Keratinocyte (primary cell): ENCODE measurements at places on chromosomes 12 and 14. TPM values are rescaled to one million over a fixed set of nuclear protein-coding genes. Genes with fewer than 3 reads are reported as not detected.

DNA sequence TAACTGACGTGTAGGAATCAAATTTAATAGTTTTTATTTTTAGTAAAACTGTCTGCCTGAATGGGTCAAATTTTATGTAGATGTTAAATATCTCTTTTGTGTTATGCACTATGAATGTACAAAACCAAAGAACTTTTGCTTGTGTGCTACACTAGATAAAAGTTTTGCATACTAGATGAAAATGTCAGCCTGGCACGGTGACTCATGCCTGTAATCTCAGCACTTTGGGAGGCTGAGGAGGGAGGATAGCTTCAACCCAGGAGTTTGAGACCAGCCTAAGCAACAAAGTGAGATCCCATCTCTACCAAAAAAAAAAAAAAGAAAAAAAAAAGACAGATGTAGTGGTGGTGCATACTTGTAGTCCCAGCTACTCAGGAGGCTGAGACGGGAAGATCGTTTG is 11.1 kb downstream of the AEBP2 start:
- H3K36me3 ChIP-seq = no peaks in the 10 kb centered on the region
- H3K4me1 ChIP-seq = no peaks in the 10 kb centered on the region
- no peak overlapping the region for H3K27ac ChIP-seq
- no peak for DNase-seq
- no peak overlapping the region for H3K4me3 ChIP-seq

DNA sequence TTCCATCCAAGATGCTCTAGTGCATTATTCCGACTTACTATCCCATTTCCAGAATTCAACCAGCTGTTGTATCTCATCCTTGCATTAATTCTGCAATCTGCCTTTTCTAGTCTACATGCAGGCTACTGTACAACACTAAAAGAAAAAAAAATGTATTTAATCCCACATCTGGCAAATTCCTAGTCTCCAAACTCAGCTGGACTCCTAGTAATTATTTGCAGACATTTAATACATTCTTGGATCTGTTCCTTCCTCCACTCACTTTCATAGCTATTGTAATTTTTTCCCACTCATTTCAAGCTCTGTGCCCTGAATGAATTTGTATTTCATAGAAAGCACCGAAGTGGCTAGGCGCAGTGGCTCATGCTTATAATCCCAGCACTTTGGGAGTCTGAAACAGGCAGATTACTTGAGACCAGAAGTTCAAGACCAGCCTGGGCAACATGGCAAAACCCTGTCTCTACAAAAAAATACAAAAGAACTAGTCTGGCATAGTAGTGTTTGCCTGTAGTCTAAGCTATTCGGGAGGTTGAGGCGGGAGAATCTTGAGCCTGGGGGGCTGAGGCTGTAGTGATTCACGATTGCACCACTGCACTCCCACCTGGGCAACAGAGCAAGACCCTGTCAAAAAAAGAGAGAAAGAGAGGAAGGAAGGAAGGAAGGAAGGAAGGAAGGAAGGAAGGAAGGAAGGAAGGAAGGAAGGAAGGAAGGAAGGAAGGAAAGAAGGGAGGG is 39.5 kb upstream of the YAF2 start:
- no peaks in the 10 kb centered on the region for H3K27me3 ChIP-seq
- no peaks in the 10 kb centered on the region for H3K4me1 ChIP-seq
- no peaks in the 10 kb centered on the region for H3K36me3 ChIP-seq
- DNase-seq = no peak
- H3K27ac ChIP-seq = no peak overlapping the region

DNA sequence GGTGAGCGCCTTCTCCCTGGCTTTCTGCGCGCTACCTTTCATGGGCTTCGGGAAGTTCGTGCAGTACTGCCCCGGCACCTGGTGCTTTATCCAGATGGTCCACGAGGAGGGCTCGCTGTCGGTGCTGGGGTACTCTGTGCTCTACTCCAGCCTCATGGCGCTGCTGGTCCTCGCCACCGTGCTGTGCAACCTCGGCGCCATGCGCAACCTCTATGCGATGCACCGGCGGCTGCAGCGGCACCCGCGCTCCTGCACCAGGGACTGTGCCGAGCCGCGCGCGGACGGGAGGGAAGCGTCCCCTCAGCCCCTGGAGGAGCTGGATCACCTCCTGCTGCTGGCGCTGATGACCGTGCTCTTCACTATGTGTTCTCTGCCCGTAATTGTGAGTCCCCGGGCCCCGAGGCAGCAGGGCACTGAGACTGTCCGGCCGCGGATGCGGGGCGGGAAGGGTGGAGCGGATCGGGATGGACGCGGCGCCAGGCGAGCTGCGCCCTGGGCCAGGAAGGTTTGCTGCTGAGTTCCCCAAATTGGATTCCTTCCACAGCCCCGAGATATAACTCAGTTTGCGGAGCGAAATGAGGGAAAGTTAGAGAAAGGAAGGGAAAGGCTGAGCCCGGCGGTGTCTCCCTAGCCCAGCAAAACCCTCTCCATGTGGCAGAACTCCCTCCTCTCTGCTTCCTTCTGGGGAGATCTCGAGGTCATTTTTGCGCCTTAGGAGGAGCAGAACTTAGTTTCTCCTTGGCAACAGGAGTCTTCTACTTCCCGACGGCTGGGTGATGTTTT is 972 bp downstream of the PTGDR start:
- peaks cover 39% of the 10 kb centered on the region for H3K27me3 ChIP-seq
- H3K27ac ChIP-seq = no peak overlapping the region
- H3K36me3 ChIP-seq = no peaks in the 10 kb centered on the region
- peaks cover 5% of the 10 kb centered on the region for H3K4me1 ChIP-seq
- no peak overlapping the region for H3K4me3 ChIP-seq

DNA sequence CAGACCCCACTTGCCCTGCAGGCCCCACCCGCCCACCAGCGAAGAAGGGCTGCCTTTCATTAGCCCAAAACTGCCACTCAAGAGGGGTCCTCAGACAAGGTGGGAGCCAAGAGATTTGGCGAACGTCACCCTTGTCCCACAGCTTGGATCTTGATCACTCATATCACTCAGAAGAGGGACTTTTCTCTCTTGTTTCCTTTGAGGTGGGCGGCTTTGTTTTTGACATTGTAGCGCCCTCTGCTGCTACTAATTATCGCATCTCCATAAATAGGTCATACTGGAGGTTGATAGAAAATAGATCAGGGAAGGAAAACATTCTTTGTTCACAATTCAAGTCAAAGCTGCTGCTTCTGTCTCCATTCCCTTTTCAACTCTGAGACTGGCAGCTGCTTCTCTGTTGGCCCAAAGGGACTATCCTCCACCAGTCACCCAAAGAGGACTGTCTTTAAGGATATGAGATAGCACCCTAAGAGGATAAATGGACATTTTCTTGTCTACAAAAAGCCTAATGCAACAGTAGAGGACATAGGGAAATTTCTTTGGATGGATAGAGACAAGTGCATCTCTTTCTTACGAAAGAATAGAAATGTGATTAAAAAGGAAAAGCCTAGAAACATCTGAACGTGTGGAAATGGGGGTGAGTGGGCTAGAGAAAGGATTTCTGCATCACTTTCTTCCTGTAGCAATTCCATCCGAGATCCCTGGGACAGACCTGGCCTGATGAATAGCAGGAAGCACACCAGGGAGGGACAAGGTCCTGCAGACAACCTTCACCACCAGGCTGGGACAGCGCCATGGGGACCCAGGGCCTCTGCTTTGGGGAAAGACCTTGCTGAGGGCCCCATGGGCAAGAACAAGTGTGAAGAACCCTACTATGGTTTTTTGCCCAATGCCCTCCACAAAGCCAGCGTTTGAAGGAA is 115.8 kb downstream of the DAD1 start:
- H3K4me1 ChIP-seq = peaks cover 3% of the 10 kb centered on the region
- no peaks in the 10 kb centered on the region for H3K36me3 ChIP-seq
- H3K27ac ChIP-seq = no peak overlapping the region
- H3K4me3 ChIP-seq = no peak overlapping the region
- H3K27me3 ChIP-seq = no peaks in the 10 kb centered on the region

DNA sequence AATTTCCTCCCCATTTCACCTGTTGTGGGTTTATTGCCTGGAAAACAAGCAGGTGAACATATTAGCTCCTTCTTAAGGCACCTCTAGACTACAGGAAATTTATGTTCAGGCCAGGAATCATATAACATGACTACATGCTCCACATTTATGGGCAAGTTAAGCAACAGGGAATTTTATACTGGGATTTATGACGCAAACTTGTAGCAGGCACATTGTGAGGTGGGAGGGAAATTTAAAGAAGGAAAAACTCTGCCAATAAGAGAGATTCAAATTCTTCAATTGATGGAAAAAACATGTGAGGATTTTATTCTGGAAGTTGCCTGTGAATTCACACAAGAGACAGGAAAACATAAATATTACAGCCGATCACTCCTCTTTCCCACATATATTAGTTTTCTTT is 93.9 kb downstream of the TBC1D30 start:
- no peak overlapping the region for H3K4me3 ChIP-seq
- DNase-seq = no peak
- H3K27ac ChIP-seq = no peak overlapping the region
- H3K27me3 ChIP-seq = peaks cover 32% of the 10 kb centered on the region

GRCh38 chr14:58780185-58780584 is 142.4 kb downstream of the DACT1 start:
- H3K27ac ChIP-seq = no peak overlapping the region
- no peak for DNase-seq
- no peaks in the 10 kb centered on the region for H3K36me3 ChIP-seq
- H3K4me1 ChIP-seq = no peaks in the 10 kb centered on the region
- no peak overlapping the region for H3K4me3 ChIP-seq
- peaks cover 3% of the 10 kb centered on the region for H3K27me3 ChIP-seq

DNA sequence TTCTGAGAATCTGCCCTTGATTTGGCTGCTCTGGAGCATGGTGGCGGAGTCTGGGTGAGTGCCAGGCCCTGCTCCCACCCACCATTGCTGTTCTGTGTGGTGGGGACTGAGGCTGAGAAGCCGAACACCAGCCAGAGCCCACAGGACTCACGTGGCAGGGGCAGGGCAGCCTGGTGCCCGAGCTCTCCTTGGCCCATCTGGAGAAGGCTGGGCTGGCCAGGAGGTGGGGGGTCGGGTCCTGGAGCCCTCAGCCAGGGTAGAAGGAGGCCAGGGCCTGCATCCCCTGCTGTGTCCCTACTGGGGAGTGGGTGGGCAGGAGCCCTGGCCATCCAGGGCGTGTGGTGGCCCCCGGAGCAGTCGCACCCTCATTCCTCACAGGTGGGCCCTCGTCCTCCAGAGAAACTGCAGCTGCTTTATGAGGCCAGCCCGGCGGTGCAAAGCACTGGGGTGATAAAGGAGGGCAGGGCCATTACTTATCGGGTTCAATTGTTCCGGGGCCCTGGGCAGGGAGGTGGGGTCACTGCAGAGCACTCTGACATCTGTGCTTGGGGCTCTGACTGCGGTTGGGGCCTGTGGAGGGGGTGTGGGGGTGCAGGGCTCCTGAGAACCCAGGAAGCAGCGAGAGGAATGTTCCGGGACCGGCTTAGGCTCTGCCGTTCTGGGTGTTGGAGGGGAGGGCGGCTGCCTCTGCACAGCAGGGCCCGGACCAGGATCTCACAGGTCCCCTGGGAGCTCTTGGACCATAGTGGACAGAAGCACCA is 217.5 kb upstream of the C14orf180 start:
- DNase-seq = no peak
- no peak overlapping the region for H3K27ac ChIP-seq
- no peaks in the 10 kb centered on the region for H3K36me3 ChIP-seq
- no peak overlapping the region for H3K4me3 ChIP-seq
- H3K4me1 ChIP-seq = no peaks in the 10 kb centered on the region

DNA sequence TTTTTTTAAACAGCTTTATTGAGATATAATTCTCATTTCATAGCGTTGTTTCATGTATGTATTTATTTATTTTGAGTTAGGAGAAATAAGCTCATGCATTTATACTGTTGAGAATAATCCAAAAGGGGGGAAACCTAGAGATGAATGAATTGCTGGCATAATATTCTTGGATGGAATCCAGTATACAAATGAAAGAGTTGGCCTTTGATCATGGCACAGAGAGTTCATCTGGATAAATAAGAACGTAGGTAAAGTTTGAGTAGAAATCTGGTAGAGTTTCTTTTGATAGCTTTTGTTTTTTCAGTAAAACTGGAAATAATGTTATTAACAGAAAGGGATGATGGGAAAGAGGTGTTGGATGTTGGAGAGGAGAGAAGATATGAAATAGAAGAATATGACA is 166.2 kb downstream of the LRRK2 start:
- H3K4me1 ChIP-seq = no peaks in the 10 kb centered on the region
- H3K27ac ChIP-seq = no peak overlapping the region
- no peaks in the 10 kb centered on the region for H3K27me3 ChIP-seq
- DNase-seq = no peak

GRCh38 chr14:54562334-54562733 is 4.6 kb upstream of the SAMD4A start:
- no peak for DNase-seq
- peaks cover 9% of the 10 kb centered on the region for H3K4me1 ChIP-seq
- H3K27me3 ChIP-seq = no peaks in the 10 kb centered on the region
- no peak overlapping the region for H3K4me3 ChIP-seq
- no peaks in the 10 kb centered on the region for H3K36me3 ChIP-seq

- no peak overlapping the region for H3K4me3 ChIP-seq
- H3K27me3 ChIP-seq = no peaks in the 10 kb centered on the region
- H3K36me3 ChIP-seq = peaks cover 2% of the 10 kb centered on the region
- no peak for DNase-seq
Measured at GRCh38 chr12:67667276-67668073, 18.9 kb downstream of the DYRK2 start.

DNA sequence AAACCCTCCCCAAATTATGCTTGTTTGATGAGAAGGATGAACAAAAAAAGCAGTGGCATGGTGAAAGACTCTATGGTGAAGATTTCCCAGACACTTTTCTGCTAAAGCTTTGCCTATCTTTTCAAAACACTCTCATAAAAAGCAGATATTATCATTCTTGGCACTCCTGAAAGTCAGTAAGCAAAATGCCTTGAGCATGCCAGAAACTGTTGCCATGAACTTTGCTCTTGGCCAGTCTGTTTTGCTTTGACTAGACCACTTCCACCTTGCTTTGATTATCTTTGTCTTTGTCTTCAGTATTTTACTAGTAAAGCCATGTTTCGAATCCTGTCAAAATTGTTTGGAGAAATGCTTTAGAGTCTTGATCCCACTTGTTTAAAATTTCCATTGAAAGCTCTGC is 110.4 kb downstream of the CNTN1 start:
- DNase-seq = no peak
- no peak overlapping the region for H3K4me3 ChIP-seq
- no peaks in the 10 kb centered on the region for H3K27me3 ChIP-seq
- no peak overlapping the region for H3K27ac ChIP-seq
- H3K36me3 ChIP-seq = no peaks in the 10 kb centered on the region
- no peaks in the 10 kb centered on the region for H3K4me1 ChIP-seq

DNA sequence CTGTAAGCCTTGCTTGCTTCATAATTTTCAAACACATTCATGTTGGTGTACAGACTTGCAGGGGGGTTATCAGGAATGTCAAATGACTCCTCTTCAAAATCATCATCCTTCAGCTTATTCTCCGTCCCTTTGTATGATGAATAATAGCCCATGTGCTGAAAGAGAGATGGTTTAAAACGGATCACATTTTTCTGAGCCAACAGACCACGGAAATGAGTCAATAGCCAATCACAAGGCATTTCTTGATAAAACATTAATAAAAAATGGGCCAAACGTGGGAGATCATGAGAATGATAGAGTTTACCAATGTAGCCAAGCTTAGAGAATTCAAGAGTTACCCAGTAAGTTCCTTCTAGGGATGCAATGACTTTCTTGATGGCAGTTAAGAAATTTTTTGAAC is 105.5 kb downstream of the NTS start:
- H3K36me3 ChIP-seq = no peaks in the 10 kb centered on the region
- H3K27ac ChIP-seq = no peak overlapping the region
- H3K27me3 ChIP-seq = no peaks in the 10 kb centered on the region
- H3K4me3 ChIP-seq = no peak overlapping the region
- DNase-seq = no peak

The RNF41 gene
- polyA plus RNA-seq = 42.2 to 62.0 TPM (median 49.7 TPM) in 3 replicates

The FLVCR2 gene
- 0.22 to 0.45 TPM (median 0.40 TPM) in 3 replicates for polyA plus RNA-seq

The XRCC3 gene
- 10.3 to 21.0 TPM (median 14.8 TPM) in 3 replicates for polyA plus RNA-seq

The VWF gene
- 0.01 to 0.03 TPM in 2 of 3 replicates, not detected in the other for polyA plus RNA-seq

The DNAH10 gene
- 0.01 to 0.08 TPM (median 0.02 TPM) in 3 replicates for polyA plus RNA-seq

The GALNT16 gene
- 0.04 TPM in 1 of 3 replicates, not detected in the others for polyA plus RNA-seq

The NOC4L gene
- 3.7 to 7.4 TPM (median 3.8 TPM) in 3 replicates for polyA plus RNA-seq

The KRT4 gene
- polyA plus RNA-seq = 1.9 to 3.4 TPM (median 2.0 TPM) in 3 replicates

The PTCSC3 gene
- polyA plus RNA-seq = not detected in 3 replicates

The HOXC10 gene
- 7.3 to 33.1 TPM (median 14.1 TPM) in 3 replicates for polyA plus RNA-seq

The PPP1R1A gene
- not detected in 3 replicates for polyA plus RNA-seq
